ENCODE measurements at places on chromosomes 7 and 10.

DNA sequence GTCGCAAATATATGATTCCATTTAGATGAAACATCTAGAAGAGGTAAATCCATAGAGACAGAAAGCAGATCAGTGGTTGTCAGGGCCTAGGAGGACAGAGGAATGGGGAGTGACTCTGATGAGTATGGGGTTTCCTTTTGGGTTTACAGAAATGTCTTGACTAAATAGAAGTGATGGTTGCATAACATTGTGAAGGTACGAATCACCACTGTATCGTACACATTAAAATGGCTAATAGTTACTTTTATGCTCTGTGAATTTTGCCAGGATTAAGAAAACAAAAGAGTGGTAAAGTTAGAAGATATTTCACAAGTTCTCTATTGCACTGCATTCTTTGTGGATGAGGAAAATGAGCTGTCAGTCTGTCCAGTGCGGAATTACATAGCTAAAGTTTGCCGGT is 407.4 kb downstream of the KCNMA1 start:
- DNase-seq, result no peak

DNA sequence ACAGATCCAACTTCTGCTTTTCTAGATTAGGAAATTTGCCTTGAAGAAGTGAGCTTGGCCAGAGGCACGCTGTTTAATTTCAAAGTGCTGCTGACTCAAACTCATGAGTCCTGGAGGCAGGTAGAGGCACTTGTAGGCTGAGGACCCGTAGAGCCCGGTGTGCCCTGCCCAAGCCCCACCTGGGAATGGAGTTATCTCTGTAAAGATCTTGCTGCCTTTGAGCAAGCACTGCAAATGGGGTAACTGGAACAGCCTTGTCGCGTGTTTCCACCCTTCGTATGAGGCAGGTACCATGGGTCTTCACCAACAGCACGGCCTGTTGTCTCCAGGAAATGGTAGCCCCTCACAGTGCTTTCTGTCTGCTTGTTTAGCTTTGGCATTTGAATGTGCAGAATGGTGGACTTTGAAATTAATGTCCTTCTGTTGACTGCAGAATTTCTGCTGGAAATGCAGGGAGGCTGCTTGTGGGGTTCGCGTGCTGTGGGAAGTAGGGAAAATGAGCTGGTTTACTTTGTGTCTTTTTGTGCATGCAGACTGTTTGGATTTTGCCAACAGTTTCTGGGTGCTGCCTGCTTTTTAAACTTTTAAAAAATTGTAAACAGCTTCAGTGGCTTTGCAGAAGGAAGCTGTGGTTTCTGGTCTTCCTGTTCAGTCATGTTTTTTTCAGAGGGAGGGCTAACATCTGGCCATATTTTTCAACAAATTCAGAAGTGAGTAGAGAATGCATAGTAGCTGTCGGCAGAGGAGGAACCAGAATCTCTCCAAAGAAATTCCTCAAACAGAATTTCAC is 27.2 kb downstream of the CCM2 start:
- no peak for DNase-seq

- no peak for DNase-seq
Observed at GRCh38 chr7:155230169-155230593, 67.5 kb upstream of the INSIG1 start.

DNA sequence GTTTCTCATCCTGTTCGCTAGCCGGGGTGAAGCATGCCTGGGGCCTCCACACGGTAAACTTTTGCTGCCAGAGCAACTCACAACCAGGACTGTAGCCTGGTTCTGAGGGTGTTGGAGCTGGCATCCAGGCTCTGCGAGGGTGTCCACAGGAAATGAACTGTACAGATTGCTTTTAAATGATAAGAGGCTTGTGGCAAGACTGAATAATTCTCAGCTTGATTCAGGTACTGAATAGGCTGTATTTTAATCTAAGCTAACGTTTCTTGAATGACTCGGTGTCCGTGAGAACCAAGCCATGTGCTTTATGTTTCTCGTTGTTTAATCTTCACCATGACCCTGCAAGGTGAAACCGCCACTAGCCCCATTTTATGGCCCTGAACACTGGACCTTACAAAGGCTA is 49.3 kb downstream of the EEPD1 start:
- DNase-seq, result no peak

- DNase-seq, result no peak
Observed at GRCh38 chr7:132402751-132403245, 173.5 kb downstream of the PLXNA4 start.

DNA sequence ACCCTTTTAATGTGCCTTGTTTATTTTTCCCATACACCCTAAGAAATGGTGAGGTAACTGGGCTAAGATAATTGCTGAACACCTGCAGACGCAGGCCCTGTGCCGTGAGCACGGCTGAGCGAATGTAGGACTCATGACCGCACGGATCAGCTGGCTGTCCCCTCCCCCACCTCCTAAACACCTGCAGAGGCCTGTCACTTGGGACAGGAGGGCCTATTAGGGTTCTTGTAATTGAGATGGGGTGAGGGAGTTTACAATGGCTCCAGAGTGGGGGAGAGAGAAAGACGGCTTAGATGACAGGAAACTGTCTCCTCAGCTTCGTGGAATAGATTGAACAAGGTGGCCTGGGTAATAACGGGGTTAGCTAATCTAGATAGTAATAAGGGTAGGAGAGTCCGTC is 291.7 kb upstream of the HABP2 start:
- no peak for DNase-seq

GRCh38 chr7:103314852-103315251 is 17.6 kb downstream of the PMPCB start:
- DNase-seq, result no peak

DNA sequence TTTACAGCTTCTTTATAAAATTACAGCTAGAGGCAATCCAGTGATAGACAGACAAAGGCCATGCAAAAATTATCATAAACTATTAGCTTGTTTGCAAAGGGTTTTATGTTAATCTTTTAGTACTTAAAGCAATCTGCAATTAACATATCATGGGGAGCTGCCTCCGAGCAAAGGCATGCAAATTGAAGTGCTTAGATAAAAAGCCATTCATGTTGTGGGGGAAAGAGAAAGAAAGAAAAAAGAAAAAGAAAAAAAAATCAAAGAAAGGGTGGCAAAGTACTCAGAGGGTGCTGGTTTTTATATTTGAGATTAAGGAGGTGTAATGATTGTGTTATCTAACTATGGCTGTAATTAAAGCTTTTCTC is 799.5 kb downstream of the LRMDA start:
- DNase-seq, result no peak

GRCh38 chr7:151810441-151811232 is 66.3 kb downstream of the PRKAG2 start:
- DNase-seq, result no peak

DNA sequence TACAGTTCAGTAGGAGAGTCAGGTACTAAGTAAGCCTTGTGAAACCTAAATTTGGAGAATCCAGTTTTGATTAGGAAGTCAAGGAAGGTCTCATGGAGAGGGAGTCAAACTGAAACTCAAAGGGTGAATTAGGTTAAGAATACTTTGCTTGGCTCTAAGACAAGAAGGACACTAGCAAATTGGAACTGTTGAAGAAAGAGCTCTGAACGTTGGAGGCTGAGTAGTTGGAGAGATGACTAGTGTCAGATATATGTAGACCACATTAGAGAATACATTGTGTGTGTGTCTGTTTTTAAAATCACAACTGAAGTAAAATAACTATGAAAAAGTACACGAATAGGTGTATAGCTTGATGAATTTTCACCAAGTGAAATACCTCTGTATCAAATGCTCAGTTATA is 6.3 kb downstream of the VPS26A start:
- DNase-seq, result no peak

DNA sequence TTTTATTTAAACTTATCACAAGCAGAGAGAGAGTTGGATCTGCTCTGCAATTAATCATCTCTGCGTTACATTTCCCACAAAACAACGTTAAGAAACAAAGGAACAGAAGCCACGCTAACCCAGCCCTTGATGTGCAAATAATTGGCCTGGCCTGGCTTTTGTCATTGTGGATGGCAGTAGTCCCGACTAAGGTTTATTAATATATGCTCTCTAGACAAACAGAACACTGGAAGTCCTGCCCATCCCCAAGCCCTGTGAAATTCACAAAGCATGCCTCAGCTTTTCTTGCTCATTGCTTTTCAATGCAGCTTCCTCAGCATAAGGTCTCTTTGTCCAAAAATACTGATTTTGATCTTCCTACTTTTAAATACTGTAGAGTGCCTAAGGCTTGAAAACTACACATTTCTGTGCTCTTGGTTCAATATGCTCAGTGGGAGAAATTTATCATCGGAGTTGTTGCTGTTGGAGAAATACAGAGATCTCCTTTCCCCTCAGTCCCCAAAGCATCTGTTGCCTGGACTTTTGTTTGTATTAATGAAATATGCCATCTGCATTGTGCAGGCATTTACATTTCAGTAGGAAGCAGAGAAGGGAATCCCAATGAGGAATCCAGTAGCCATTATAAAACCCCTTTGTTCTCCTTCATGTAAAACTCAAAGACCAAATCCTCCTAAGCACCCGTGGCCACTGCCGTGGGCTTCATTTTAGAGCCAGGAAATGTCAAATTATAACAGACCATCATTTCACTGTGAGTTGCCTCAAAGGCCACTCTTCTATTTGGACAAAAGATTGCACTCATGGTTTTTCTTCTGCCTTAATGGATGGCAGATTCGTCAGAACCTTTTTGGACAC is 61.1 kb downstream of the SORCS1 start:
- DNase-seq, result no peak

- no peak for DNase-seq
Observed at GRCh38 chr7:101255796-101256195, 10.9 kb upstream of the FIS1 start.

DNA sequence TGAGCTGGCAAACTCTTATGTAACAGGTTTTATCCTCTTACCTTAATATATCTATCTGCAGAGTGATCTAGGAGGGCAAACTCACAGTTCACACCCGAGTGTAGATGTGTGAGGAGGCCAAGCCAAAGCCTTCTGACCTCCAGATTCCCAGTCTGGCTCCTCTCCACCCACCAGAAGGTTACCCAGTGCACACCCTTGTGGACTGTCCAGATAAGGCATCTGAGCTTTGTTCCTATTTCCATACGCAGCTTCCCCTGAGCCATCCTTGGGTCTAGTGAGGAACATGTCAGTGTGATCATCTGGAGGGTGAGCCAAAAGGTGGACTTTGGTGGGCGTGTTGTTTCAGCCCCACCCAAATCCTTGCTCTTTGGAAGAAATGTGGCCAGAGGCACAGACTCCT is 203.0 kb upstream of the MEOX2 start:
- no peak for DNase-seq

- no peak for DNase-seq
Observed at GRCh38 chr7:24869572-24869971, 110.4 kb downstream of the OSBPL3 start.

All from activated naive CD4-positive, alpha-beta T cell (primary cell).